ENCODE measurements at places on chromosomes 6 and 20.

DNA sequence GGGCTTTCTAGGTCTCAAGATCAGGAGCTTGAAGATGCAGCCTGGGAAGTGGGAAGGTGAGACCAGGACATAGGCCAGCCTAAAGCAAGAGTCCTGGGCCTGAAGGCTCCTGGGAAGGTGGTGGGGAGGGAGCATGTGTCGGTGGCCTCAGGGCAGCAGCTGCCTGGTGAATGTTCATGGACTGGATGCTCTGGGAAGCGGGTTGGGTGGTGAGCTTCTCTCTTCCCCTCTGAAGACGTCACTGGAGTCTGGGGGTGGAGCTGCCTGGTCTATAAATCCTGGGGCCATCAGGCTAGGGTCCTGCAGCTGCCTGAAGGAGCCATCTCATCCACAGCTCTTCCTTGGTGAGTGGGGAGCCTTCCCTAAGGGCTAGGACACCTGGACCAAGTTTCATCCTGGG, at the start of gene GNRH2:
Gene GNRH2, plus strand, starts transcription at position 301 of the 400 bp plus-strand sequence. CDS start 793 bp downstream, outside the sequence.
- DNase-seq, result no peak

- DNase-seq, result no peak
Measured at GRCh38 chr6:155678361-155678760, 222.7 kb upstream of the NOX3 start.

DNA sequence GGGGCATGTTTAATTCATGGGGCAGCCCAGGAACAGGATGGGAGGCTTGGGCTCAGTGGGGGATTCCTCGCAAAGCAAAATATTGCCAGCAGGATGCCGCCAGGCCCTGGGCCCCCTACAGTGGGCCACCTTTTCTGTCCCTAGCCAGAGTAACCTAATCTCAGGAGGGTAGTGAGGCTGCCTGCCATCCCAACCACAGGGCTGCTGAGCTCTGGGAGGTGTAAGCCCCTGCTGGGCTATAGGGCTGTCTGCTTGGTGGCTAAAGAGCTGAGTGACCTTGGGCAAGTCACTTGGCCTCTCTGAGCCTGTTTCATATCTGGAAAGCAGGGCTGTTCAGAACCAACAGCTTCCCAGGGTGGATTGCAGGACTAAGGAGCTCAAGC, 35.7 kb upstream of the CDH22 start:
- no peak for DNase-seq

DNA sequence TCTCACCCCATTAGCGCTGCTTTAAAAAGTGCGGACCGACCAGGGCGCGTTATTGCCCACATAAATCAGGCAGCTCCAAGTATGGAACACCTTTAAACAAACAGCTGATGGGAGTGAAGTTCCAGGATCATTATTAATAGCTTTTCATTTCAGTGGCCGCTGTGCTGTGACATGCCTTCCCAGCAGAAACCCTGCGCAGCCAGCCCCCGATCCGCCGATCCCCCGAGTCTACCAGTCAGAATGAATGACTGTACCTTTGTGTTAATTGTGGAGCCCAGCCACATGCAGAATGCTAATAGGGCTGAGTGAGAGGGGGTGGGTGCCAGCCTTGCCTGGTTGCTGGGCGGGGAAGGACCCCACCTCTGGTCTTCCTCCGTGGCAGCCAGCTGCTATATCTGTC, 21.9 kb downstream of the CDH22 start:
- DNase-seq, result no peak

DNA sequence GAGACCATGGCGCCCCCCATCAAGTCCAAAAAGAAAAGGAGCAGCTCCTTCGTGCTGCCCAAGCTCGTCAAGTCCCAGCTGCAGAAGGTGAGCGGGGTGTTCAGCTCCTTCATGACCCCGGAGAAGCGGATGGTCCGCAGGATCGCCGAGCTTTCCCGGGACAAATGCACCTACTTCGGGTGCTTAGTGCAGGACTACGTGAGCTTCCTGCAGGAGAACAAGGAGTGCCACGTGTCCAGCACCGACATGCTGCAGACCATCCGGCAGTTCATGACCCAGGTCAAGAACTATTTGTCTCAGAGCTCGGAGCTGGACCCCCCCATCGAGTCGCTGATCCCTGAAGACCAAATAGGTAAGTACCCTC, 41.7 kb upstream of the NAA20 start:
- DNase-seq, result no peak

DNA sequence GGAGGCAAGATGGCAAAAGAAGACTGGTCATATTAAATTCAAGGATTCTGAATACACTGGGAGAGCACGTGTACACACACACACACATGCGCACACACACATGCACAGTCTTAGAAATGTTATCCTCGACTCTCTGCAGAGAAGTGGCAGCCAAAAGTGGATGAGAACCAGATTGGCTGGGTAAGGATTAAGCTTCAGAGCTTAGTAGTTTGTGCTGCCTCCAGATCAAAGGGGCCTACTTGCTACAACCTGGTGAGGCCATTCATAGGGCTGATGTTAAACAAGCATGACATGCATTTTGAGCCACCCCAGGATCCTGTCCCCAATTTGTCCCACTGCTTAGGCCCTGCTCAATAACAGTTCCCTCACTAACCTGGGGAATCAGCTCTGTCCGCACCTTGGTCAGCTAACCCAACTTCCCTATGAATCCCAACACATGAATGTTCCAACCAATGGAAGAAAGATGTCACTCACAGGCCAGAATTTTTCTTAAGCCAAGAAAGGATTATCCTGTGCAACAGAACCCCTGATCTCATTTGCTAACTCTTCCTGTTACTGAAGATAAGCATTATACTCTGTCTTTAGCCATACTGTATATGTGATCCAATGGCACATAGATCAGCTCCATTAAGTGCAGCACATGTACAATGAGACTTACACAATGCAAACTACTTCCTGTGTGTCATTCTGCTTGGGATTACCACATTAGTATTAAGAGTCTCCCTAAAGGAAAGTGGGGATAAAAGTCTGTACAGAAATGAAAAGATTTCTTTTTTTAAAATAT, 31.0 kb downstream of the TOMM6 start:
- no peak for DNase-seq

DNA sequence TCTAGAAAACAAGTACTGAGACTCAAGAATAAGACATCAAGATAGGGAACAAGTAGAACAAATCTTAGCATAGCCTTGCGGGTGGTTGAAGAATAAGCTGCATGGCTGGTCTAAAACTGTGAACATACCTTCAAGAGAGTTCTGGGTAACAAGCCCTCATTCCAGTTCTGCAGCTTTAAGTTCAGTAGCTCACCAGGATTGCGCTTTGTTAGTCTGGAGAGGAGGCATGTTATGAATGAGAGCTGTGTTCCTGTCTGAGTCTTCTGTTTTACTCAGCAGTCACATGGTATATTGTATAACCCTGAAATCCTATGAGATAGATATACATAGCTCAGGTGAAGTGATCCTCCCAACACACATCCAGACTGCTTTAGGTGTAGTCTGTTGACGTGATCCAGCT, 406.6 kb upstream of the IRAK1BP1 start:
- no peak for DNase-seq

DNA sequence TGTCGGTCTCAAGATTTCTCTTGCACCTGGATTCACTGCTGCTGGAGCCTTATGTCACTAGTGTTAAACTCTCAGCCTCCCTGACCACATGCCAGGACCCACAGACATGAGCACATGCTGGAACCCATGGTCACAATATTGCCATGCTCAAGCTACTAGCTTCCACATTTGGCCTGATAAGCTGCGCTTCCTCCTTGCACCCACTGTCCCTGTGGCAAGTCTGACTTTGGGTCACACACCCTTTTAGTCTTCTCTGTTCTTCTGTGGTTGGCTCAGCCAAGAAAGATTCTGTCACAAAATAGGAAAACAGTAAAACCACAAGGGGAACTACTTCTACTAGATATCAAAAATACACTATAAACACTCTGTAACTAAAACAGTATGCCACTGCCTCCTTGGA, 68.9 kb upstream of the HDAC2 start:
- DNase-seq, result no peak

DNA sequence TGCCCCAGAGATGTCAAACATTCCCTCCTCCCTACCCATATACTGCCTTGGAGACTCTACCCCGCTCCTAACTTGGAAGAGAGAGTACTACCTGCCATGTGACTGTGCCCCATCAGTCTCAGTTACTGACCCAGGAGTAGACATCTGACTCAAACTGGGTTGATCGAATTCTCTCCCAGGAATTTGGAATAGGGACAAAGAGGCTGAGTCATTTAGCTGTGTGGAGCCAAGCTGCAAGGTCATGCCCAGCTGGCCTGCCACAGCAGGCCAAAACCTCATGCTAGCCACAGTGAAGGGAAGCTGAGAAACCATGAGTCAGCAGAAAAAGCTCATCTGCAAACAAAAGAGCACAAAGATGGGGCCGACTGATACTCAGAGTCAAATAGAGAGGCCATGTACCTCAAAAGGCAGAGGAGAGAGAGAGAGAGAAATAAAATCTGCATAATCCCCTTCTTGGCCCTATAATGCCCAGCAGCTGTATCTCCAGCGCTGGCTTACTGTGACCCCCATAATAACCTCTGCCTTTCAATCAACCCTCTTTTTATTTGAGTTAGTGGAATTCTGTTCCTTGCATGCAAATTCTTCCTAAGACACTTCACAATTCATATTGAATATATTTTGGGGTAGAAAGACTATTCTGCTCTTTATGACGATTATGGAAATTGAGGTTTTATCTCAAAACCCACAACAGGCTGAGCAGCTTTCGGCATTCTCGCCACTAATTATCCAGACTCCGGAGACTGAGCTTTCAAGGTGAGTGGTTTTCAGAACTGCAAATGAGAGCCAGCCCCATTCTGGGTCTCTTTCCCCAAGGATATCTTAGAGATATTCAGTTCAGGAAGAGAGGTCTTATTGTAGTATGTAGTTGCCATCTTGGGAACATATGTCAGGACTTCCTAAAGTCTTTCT, 21.4 kb upstream of the AKIRIN2 start:
- no peak for DNase-seq

GRCh38 chr6:164911873-164912580, 397.4 kb downstream of the C6orf118 start:
- DNase-seq, result no peak

GRCh38 chr20:31485450-31486339, 10.6 kb downstream of the REM1 start:
- no peak for DNase-seq

GRCh38 chr6:109096208-109096607, 901 bp downstream of the CEP57L1 start:
- no peak for DNase-seq

GRCh38 chr6:21045135-21045700, 511.0 kb downstream of the CDKAL1 start:
- DNase-seq, result no peak

DNA sequence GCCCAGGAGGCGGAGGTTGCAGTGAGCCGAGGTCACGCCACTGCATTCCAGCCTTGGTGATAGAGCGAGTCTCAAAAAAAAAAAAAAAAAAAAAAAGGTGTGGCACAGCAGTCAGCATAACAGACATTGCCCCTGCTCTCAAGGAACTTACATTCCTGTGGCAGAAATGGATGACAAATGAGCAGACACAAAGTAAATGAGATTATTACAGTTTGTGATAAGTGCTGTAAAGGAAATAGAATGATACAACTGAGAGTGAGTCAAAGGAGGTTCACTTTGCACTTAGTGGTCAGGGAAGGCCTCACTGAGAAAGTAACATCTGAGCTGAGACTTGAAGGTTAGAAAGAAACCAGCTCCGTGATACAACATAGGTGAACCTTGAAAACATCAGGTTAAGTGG, 36.4 kb downstream of the CEP250 start:
- no peak for DNase-seq

DNA sequence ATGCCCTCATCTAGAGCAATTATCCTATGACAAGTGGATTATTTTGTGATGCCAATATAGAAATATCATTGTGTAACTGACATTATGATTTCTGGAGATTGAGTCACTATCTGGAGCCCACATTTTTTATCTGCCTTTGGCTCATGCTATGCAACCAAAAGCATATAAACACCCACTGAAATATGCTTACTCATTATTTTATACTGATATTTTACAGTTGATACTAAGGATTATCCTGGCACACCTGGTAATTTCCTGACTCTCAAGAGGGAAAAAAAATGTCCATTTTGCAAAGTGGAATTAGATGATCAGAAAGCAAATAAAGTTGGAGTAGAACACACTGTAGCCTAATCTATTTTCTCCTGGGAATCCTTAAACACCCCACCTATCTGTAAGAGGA, 154.5 kb downstream of the PKHD1 start:
- no peak for DNase-seq

Measured in GM13976 (cell line).